GM12878 (cell line): ENCODE measurements at places on chromosomes 3 and 15. TPM values are rescaled to one million over a fixed set of nuclear protein-coding genes. Genes with fewer than 3 reads are reported as not detected.

The ANKRD63 gene
- not detected in 2 replicates for polyA plus RNA-seq

DNA sequence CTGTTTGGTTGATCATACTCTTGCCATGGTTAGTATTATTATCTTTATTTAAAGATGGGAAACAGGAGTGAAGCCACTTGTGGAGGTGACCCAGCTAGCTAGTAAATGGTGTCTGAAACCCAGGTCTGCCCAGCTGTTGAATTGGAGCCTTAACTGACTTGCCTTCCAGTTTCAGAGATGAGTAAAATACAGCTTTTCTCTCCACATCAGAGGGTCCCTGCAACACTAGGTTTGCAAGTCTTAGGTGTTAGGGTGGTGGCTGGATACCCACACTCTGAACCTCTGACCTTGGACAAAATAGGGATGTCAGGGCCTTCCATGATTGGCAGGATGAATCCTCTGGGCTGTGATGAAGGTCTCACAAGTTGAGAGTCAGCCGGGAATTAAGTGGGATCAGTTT, 4.1 kb downstream of the FLNB start:
- DNase-seq, result peak; percentile 30

DNA sequence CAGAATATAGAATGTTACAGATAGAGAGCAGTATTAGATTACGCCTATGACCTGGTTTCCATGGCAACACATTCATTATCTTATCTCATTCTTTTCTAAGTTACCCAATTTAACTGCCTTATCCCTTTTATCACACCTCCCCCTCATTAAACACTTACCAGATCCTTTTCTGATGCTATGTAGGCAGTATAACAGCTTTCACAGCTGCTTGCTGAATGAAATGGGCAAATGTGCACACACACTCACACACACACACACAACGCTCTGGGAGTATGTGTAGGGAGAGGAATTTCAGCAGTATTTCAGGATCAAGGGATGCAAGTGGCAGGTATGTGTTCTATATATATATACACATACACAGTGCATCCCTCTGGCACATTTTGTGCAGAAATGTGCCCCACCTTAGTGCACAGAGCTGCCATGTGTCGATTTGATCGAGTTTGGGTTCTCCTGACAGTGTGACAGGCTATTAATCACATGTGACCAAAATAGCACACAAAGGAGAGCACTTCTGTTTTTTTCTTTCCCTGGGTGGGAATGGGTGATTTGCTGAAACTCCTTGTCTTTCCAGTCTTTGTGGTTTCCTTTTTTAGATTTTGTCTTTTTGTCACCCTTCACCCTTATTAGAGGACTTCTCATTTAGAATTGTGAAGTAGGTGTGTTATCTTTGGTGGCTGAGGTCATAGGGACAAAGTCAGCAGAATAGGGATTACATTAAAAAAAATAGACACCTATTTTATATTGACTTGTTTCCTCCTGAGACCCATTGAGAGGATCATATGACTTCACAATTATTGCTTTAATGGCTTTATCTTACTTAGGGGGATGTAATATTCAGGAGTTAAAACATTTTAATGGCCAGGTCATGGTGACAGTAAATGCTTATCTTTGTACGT, 553.7 kb downstream of the PDCD6IP start:
- DNase-seq, result no peak

- no peak for DNase-seq
These were observed 67.2 kb downstream of the IL1RAP start for GRCh38 chr3:190581041-190581541.

- DNase-seq, result no peak
These were observed 325.4 kb downstream of the FOXP1 start for GRCh38 chr3:71258116-71258515.

GRCh38 chr3:46098319-46098761, 71.1 kb upstream of the XCR1 start:
- peak; percentile 86 for DNase-seq
